ENCODE measurements at places on chromosomes 5 and 9.

DNA sequence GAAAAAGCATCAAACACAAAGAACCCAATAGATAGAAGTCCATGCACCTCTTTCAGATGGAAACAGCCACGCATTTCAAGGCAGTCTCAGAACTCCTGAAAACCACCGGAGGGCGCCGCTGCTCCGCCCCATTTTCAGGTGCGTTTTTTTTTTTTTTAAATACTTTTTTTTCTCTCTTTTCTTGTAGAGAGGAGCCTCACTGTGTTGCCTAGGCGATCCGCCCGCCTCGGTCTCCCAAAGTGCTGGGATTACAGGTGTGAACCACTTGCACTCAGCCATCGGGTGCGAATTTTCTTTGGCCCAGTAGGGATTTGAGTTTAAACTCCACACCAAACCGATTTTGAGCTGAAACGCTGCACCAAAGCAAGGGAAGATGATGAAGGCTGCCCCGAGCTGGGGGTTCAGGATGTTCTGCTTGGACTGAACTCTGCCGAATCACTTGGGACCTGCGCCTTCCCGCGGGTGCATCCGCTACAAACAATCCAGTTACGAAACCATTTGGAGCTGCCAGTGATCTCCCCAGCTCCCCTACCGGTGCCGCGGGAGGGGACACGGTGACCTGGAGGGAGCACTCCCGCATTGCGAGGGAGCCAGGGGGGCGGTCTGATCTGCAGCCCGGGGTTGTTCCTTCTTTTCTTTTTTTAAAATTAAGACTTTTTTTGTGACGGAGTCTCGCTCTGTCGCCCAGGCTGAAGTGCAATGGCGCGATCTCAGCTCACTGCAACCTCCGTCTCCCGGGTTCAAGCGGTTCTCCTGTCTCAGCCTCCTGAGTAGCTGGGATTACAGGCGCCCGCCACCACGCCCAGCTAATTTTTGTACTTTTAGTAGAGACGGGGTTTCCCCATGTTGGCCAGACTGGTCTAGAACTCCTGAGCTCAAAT, 1.4 kb downstream of the PTGR1 start:
- peak; percentile 23 for DNase-seq

GRCh38 chr5:103247118-103247517, 11.4 kb upstream of the MACIR start:
- DNase-seq = no peak

GRCh38 chr9:126658201-126658825, 44.6 kb downstream of the LMX1B start:
- DNase-seq = no peak

- DNase-seq = no peak
Measured at GRCh38 chr5:126656401-126657007, 55.8 kb downstream of the PHAX start.

- DNase-seq = no peak
Measured at GRCh38 chr9:111118256-111118948, 80.1 kb upstream of the LPAR1 start.

DNA sequence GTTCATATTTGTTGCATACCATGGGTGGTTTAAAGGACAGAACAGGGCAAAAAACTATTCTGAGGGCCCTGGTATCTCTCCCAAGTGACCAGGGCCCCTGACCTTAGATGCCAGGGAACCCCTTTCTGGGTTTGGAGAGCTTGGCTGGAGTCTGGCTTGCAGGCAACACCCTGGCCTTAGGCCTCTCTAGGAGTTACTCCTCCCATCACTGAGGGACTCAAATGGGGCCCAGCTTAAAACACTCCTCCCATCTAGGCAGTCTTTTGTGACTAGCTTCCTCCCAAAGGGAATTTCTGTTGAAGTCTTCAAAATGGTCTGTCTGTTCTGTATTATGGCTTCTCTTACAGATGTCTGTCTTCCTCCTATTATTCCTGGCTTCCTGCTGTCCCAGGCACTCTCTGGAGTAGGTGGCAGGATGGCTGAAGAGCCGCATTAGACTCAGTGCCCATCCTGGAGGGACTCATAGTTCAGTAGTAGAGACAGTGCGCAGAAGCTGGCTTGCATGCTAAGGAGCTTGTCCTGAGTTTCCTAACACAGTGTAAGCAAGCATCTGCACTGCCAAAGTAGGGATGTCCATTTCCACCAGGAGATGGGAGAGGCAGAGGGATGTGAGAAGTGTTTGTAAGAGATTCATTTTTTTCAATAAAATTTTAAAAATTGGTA, 10.0 kb downstream of the COL15A1 start:
- DNase-seq = no peak

DNA sequence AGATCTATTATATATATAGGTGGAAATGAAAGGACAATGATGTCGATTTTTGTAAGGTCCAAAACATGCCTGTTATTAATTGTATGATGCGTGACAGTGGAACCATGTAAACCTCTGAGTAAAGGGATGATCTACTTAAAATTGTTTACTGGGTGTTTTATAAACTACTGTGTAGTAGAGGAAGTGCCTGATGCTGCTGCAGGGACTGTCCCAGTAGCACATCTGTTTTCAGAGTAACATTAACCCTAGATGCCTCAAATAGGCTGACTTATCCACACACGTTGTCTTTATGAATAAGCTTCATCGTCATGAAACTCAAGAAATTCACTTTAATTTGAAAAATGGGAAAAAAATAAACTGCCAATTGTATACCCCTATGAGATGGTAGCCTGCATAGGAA, 1.7 kb downstream of the CAMK4 start:
- DNase-seq = no peak

DNA sequence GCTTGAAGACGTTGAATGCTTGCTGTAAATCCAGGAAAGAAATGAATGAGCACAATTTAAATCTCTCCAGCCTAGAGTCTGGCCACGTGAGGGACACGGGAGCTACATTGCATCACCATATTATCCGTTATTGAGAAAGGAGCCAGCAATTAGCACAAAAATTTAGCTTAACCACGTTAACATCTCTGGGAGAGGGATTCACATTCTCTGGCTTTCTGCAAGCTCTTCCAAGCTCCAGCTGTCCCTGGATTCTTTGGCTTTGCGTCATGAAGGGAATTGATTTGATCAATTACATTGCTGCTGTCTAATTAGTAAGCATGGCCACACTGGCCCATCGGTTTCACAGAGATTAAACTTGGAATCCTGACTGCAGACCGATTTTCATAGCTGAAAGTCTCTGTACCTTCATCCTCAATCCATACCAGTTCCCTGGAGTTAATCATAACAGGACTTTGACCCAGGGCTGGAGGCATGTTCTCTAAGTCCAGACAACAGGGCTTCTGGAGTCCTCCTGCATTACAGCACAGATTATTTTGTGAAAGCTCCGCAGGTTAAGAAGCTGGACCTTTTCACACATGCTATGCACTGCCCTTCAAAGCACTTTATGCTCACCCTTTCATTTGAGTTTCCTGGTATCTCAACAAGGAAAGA, 31.6 kb downstream of the ADRA1B start:
- no peak for DNase-seq

GRCh38 chr9:126400571-126400970, 73.9 kb downstream of the MVB12B start:
- no peak for DNase-seq

GRCh38 chr9:134381671-134382516, 55.6 kb downstream of the RXRA start:
- no peak for DNase-seq

GRCh38 chr5:66669086-66669861, 73.1 kb downstream of the MAST4 start:
- no peak for DNase-seq

- DNase-seq = no peak
Measured at GRCh38 chr5:5387777-5388176, 34.7 kb upstream of the ICE1 start.

- no peak for DNase-seq
Measured at GRCh38 chr9:128575469-128575868, 23.1 kb downstream of the SPTAN1 start.

DNA sequence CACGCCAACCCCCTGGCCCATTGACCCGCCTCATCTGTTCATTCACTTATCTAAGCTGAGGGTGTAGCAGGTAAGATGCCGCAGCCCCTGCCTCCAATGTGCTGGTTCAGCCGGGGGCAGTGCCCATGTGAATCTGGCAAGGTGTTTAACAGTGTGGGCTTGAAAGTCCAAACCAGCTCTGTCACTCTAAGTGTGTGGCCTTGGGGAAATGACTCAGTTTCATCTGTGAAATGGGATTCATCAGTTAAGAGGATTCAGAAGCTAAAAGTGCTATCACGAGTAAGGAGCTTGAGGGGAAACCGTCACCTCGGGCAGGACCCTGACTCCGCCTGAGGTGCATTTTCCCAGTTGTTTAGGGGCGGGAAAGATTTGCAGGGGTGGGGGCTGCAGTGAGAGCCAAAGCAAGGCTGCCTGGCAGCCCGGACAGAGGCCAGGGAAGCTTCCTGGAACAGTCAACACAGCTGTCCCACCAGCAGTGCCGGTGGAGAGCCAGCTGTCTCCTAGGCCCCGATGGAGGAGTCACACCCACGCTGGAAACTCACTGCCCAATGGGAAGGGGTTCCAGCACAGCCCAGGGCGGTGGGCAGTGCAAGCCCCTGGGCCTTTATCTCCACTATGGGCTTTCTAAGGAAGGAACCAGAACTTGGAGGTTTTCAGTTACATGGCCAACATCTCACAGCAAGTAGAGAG, 9.7 kb upstream of the URM1 start:
- no peak for DNase-seq

GRCh38 chr5:44945743-44946142, 137.0 kb downstream of the MRPS30 start:
- DNase-seq = no peak

- no peak for DNase-seq
Measured at GRCh38 chr5:54577528-54577927, 60.0 kb downstream of the SNX18 start.

DNA sequence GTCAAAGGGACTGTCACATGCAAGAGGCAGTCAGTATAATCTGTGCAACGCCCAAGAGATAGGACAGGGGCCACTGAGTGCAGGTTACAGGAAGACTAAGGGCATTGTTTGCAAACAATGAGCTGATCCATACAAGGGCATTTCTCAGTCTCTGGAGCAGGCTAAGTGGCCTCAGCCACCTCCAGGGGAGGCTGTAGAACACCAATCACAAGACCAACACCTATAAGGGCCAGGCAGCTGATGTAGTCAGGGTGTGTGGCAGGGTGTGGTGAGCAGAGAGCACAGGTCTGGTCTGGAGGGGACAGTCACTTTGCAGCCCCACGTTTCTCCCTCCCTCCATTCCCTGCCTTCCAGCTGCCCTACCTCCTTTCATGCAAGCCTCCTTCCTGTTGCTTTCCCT, 83.2 kb upstream of the ADRA1B start:
- DNase-seq = no peak

GRCh38 chr5:1135696-1136525, 24.0 kb upstream of the SLC12A7 start:
- no peak for DNase-seq

DNA sequence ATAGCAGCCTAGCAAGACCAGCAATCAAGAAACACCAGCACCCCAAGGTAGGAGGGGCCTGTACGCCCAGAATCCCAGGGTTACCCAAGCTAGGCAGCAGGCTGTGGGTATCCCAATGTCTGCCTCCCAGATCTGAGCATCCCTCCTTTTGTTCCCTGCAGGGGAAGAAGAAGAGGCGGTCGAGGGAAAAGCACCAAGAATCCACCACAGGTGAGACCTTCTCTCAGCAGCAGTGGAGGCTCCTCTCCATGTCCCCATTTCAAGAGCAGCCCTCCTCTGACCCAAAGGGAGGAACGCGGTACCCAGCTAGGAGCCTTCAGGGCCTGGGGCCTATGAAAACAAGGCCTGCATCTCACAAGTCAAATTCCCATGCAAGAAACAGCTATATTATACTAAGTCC, 28.9 kb downstream of the TCF7 start:
- DNase-seq = no peak

GRCh38 chr5:103259705-103260355, 1.3 kb downstream of the MACIR start:
- no peak for DNase-seq
